Gastroesophageal sphincter (tissue), 4 donors: ENCODE measurements at places on chromosomes 6 and 20. TPM values are rescaled to one million over a fixed set of nuclear protein-coding genes. Genes with fewer than 3 reads are reported as not detected.
A peak's percentile ranks its signal among the peaks of the same experiment; 100 is the strongest.

Gene SERINC1
- 393 TPM for total RNA-seq

Gene FYN
- total RNA-seq, result 66.9 TPM

Gene TRIM10
- total RNA-seq, result not detected

Gene MTFR2
- total RNA-seq, result not detected

Gene LY86
- total RNA-seq, result 2.2 TPM

Gene BMP2
- 4.9 TPM for total RNA-seq

Gene COL19A1
- total RNA-seq, result 15.6 TPM

Gene BPIFA1
- not detected for total RNA-seq

Gene OVOL2
- total RNA-seq, result not detected

Gene GPRC6A
- not detected for total RNA-seq

Gene SPATA2
- total RNA-seq, result 7.2 TPM

Gene ZNF311
- total RNA-seq, result 0.94 TPM

DNA sequence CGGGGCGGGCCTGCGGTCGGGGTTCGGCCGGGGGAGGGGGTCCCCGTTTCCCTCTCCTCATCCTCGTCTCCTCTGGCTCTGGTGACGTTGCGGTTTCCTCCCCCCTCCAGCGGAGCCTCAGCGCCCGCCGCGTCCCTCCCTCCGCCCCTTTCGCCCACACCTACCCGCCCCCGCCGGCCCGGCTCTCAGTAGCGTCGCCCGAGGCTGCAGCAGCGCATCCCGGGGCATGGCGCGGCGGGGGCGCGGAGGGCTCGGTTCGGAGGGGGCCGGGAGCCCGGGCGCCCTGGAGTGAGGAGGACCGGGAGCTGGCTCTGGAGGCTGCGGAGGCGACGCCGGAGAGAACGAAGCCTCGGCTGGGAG, at the start of gene DSE:
Gene DSE (plus strand): TSS at position 188 of the 360 bp plus-strand sequence. CDS start 28,304 bp downstream, outside the sequence.
- peak; percentile 91 for ATAC-seq

DNA sequence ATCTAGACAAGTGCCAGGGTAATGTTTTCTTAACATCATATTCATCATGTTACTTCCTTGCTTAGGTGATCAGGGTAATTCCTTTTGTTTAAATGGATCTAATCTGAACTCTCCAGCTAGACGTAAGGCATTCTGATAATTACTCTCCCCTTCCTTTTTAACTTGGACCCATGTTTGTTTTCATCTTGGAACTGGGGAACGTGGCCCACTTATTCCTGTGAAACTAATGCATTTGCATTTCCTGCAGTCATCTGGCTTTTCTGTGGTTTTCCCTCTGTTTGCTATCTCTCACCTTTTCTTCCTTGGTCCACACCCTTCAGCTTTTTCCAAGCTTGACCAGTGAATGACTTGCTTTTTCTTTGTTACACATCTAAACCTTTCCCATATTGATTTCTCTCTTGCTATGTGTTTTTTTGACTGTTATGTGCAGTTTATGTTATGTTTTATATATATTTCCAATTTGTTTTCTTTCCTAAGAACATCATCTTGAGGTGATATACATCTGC, 33.3 kb downstream of the SLX4IP start:
- no peak for ATAC-seq

DNA sequence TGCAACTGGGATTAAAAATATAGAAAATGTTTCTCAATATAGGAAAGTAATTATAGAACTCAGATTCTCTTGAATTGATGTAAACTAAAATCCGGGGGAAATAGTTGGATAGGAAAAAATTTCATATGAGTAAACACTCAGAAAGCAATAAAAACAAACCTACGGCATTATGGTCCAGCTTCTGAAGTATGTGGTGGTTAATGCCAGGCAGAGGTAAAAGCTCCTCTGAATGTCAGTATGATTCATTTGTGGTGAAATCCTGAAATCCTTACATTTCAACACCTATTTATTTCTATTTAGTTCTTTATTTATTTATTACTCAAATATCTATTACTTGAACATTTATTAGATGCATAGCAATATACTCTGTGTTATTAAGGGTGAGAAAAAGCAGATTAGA, 145.1 kb downstream of the RIMS1 start:
- no peak for ATAC-seq

DNA sequence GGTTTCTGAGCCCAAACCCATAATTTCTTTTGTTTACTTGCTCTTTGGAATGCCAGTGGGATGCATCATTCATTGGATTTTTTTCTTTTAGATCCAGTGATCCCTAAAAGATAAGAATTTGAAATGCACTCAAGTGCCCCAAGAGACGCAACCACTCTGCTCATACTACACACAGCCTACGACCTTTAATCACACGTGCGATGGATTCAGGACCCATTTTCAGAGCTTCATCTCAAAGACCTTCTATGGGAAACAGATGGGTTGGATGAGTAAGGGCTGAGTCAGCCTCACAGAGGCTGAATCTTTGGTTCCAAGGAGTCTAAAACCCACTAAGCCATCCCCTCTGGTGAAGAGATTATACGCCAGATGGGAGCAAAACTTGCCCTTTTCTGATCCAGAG, 265.5 kb upstream of the EXOC2 start:
- ATAC-seq, result no peak

- no peak for ATAC-seq
Observed at GRCh38 chr6:170075659-170076223, 215.1 kb downstream of the DLL1 start.

DNA sequence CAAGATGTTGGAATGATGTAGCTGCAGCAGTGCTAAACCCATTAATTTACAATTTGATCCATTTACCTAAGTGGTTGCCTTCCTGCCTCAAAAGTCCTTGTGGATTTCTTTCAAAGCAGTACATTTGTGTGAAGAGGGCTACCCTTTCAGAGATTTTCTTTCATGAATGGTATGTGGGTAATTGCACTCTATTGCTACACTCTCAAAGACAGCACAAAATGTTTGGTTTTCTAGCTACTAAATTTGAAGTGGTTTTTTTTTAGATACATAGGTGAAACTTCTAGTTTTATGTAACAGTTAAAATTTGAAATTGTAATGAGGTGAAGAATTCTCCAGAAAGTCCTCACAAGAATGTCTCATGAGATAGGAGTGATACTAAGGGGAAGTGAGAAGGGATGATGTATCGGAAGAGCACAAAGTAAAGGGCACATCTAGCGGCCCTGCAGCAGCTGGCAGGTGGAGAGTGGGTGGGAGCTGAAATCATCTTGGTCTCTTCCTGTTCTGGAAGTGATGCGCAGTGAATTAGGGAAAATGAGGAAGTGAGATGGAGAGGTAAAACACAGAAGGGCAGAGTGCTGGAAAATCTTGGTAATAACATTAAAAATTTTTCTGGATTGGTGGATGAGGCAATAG, 236.8 kb upstream of the MAN1A1 start:
- ATAC-seq, result no peak

GRCh38 chr6:30626484-30627366, at the start of gene ATAT1:
TSS of gene ATAT1 (plus strand) at chr6:30626874.
- ATAC-seq, result peak; percentile 98

- ATAC-seq, result no peak
Observed at GRCh38 chr20:17343656-17344452, 117.0 kb downstream of the PCSK2 start.

- no peak for ATAC-seq
Observed at GRCh38 chr6:81981812-81982211, 229.3 kb upstream of the TENT5A start.

- ATAC-seq, result no peak
Observed at GRCh38 chr6:163337958-163338357, 76.6 kb upstream of the QKI start.

GRCh38 chr6:120077489-120077888, 727.9 kb upstream of the MAN1A1 start:
- ATAC-seq, result no peak

GRCh38 chr6:90656325-90656724, 69.5 kb upstream of the MAP3K7 start:
- no peak for ATAC-seq

DNA sequence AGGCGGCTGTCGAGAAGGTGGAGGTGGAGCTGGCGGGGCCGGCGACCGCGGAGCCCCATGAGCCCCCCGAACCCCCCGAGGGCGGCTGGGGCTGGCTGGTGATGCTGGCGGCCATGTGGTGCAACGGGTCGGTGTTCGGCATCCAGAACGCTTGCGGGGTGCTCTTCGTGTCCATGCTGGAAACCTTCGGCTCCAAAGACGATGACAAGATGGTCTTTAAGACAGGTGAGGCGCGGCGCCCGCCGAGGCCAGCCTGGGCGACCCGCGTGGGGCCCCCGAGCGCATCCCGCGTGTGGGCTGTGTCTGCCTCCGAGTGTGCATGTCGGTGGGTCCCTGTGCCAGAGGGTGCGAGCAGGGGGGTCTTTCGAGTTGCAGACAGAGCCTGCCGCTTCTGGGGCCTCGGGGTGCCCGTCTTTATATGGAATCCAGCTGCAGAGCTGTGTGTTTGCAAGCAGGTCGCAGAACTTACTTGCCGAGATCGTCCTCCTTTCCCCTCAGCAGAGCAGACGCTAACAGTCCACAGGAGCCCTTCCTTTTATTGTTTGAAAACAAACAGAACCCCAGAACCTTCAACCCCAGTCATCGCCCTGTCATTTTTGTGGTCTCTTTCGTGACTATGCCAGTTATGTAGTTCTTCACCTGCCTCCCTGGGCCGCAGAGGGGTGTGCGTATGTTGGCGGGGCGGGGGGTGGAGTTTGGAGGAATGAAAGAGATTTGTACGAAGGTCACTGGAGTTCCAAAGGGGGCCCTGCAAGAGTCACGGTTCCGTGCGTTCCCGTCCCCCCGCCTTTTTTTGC, 766 bp downstream of the SLC16A10 start:
- ATAC-seq, result no peak

- ATAC-seq, result no peak
Observed at GRCh38 chr6:40819182-40819834, 219.7 kb downstream of the UNC5CL start.

DNA sequence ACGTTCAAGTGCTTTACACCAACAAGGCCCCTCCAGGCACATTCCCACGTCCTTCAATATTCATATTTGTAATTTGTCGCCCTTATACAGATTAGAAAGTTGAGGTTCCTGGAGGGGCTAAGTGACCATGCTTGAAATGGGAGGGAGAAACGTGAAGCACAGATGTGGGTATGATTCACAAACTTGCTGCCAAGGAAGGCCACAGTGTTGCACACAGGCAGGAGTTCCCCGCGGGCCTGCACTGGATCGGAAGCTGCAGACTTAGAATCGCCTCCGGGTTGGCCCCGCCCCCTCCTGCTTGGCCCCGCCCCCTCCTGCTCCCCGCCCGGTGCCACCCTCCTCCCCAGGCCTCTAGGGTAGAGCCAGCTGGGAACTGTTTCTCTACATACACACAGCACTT, 58.2 kb upstream of the QKI start:
- peak; percentile 46 for ATAC-seq

DNA sequence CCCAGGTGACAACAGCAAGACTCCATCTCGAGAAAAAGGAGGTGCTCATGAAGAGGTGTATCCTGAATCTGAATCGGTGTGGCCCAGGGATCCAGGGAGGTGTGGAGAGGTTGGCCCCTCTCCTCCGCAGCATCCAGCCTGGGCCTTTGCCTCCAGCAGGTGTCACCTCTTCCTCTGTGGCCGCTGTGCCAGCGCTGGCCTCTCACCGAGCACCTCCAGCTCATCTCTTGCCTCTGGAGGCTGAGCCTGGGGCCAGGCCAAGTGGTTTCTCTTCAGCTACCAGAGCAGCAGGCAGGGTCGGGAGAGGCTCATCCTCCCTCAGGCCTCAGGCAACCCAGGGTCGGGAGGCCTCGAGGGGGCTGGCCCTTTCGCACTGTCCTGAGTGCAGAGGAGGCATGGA, 1.2 kb upstream of the COL20A1 start:
- ATAC-seq, result no peak

DNA sequence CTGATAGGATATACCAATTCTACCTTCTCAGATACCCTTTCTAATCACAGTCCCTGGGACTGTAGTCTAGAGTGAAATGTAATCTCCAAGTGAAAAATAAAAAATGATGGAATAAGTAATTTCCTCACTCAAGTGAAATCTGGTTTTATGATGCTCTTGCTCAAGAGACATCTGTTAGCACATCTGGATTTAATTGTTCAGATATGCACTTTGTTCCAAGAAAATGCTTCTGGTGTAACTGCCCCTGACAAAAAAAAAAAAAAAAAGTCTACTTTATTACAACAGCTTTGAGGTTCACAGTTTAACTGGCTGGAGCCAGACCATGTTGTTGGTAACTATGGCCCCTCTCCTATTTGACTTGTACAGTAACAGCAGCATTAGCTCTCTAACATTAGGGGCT, 251.8 kb downstream of the BTBD9 start:
- peak; percentile 82 for ATAC-seq

DNA sequence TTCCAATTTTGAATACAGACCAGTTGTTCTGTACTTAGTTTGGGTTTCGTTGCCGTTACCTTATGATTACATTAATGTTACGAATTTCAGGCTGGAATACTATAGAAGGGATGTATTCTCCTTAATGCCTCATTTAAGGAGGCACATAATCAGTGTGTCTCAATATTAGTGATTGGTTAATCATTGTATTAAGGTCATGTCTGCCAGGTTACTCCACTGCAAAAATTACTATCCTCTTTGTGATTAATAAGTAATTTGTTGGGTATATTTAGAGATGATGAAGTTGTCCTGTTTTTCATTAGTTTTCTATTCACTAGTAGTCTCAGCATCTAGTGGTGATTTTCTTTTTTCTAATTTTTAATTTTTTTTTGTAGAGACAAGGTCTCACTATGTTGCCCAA, 66.3 kb downstream of the CBFA2T2 start:
- no peak for ATAC-seq

GRCh38 chr6:72287801-72288200, 334.1 kb upstream of the KCNQ5 start:
- ATAC-seq, result no peak

- no peak for ATAC-seq
Observed at GRCh38 chr20:35883336-35883777, 70.9 kb downstream of the SCAND1 start.

DNA sequence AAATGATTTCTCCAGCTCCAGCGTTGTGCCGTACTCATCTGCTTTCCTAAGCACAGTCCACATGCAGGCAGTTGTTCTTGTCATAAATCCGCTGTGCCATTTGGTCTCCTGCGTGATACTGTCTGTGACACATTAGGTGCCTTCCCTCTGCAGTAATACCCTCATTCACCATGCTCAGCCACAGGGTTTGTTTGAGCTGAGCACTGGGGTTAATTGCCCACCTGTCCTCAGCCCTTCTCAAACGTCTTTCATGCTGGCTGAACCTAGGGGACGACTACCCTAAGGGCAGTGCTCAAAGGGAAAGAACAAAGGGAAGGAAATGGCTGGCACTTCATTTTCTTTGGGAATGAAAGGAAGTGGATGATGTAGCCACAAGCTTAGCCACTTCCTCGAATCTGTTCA, 64.2 kb upstream of the MYLIP start:
- no peak for ATAC-seq
